ENCODE measurements at places on chromosomes 2 and 18. TPM values are rescaled to one million over a fixed set of nuclear protein-coding genes. Genes with fewer than 3 reads are reported as not detected.

DNA sequence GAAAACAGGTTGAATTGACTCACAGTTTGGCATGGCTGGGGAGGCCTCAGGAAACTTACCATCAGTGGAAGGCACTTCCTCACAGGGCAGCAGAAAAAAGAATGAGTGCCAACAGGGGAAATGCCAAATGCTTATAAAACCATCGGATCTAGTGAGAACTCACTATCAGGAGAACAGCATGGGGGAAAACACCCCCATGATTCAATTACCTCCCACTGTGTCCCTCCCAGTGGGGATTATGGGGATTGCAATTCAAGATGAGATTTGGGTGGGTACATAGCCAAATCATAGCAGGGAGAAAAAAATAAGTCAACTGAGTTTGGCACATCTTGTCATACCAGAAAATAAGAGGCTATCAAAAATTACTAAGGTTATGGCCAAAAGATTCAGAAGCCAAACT lies 96.3 kb downstream of the TRIP12 start:
- peaks cover 24% of the 10 kb centered on the region for H3K4me1 ChIP-seq
- H3K27ac ChIP-seq, result no peak overlapping the region
- no peak overlapping the region for H3K4me3 ChIP-seq
- H3K36me3 ChIP-seq, result peaks cover 61% of the 10 kb centered on the region

DNA sequence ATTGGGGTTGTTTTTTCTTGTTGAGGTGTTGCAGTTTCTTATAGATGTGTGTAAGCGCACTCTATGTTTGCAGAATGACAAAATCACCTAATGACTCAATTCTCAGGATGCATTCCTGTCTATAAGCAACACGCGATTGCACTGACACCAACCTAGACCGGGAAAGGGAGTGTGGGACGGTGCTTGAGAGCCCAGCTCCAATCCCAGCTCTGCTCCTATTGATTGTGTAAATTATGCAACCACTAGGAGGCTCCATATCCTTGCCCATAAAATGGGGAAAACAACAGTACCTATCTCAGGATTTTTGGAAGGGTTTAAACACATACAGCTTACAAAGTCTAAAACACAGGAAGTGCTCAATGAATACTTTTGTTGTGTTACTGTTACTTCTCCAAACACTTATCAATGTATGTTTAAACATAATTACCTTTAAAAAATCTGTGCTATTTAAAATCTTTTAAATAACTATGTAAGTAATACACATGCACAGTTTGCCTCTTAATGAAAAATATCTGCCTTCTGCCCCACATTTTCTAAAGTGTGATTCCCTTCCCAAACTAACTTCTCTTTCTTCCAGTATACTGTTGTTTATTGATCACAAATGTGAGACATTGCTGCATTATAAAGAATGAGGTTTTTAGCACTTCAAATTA lies 132.5 kb downstream of the SPHKAP start:
- H3K36me3 ChIP-seq, result no peaks in the 10 kb centered on the region
- no peak for DNase-seq
- no peaks in the 10 kb centered on the region for H3K27me3 ChIP-seq
- no peak overlapping the region for H3K4me3 ChIP-seq
- no peak overlapping the region for H3K27ac ChIP-seq

DNA sequence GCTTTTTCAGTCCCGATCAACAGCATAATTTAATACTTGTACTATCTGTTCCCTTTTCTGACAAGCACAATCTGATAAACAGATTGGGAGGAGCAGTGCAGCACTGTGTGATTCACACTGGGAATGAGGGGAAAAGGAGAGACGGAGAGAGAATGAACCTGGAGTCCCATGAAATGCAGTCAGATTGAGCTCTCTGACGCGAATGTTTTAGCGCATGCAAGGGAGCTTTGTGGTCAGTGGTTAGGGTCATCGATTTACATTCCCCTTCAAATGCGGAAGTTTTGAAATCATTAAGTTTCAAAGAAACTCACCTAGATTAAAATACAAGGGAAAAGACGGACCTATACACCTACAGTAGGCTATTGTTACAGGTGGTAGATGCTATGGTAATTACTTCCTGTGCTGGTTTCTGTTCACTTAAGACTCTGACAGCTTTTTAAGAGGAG lies 99.6 kb downstream of the KCTD1 start:
- H3K4me1 ChIP-seq, result no peaks in the 10 kb centered on the region
- no peak overlapping the region for H3K4me3 ChIP-seq
- H3K27me3 ChIP-seq, result peaks cover 9% of the 10 kb centered on the region
- H3K36me3 ChIP-seq, result no peaks in the 10 kb centered on the region

- peak; percentile 66 for DNase-seq
- H3K4me3 ChIP-seq, result no peak overlapping the region
- peaks cover 17% of the 10 kb centered on the region for H3K4me1 ChIP-seq
- H3K27me3 ChIP-seq, result no peaks in the 10 kb centered on the region
These were observed 112.0 kb downstream of the QPCT start for GRCh38 chr2:37456479-37456878.

DNA sequence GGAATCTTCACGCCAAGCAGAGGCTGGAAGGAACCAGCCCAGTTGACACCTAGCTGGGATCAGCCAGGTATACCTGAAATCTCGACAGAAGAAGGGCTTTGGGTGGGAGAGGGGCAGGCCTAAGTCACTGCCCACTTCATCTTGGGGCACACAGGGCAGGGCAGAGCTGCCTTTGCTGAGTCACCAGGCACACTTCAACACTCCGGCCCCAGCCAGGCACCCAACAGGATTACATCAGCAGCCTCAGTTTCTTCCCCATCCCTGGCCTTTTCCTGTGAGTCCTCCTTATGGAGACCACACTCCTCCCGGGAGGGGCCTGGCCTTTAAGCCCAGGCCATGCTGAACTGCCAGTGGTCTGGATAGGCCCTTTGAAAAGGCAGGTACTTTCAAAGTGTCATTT lies 201.7 kb upstream of the HS6ST1 start:
- no peaks in the 10 kb centered on the region for H3K36me3 ChIP-seq
- peaks cover 14% of the 10 kb centered on the region for H3K4me1 ChIP-seq
- peaks cover 2% of the 10 kb centered on the region for H3K27me3 ChIP-seq
- no peak overlapping the region for H3K4me3 ChIP-seq

DNA sequence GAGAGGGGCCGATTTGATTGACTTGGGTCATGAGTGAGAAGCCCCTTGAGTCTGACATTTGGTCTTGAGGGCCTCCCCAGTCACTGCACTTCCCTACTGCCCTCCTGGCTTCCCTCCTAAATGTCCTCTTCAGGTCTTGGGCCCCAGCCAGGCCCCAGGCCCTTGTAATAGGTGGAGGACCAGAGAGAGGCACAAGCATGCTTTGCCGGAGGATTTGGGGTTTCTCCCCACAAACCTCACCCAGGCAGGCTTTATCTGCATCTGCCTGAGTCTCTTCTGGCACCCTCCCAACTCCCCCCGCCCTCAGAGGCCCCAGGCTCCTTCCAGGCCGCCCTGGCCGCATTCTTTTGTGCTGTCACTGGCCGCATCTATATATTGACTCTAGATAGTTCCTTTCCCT lies 270.7 kb downstream of the HAUS1 start:
- DNase-seq, result no peak
- H3K4me3 ChIP-seq, result no peak overlapping the region
- no peaks in the 10 kb centered on the region for H3K4me1 ChIP-seq
- no peaks in the 10 kb centered on the region for H3K27me3 ChIP-seq

GRCh38 chr2:28755421-28755820 lies 3.8 kb downstream of the PPP1CB start:
- peaks cover 46% of the 10 kb centered on the region for H3K4me1 ChIP-seq
- DNase-seq, result no peak
- H3K36me3 ChIP-seq, result peaks cover 25% of the 10 kb centered on the region
- H3K27me3 ChIP-seq, result no peaks in the 10 kb centered on the region

- peak; percentile 84 for DNase-seq
- peaks cover 4% of the 10 kb centered on the region for H3K36me3 ChIP-seq
- H3K27me3 ChIP-seq, result peaks cover 5% of the 10 kb centered on the region
- peaks cover 38% of the 10 kb centered on the region for H3K4me1 ChIP-seq
- peak overlapping the region; percentile 72 for H3K27ac ChIP-seq
- peak overlapping the region; percentile 81 for H3K4me3 ChIP-seq
These were observed 1.0 kb downstream of the IRS1 start for GRCh38 chr2:226798422-226799210.

- no peak for DNase-seq
- no peak overlapping the region for H3K4me3 ChIP-seq
- no peaks in the 10 kb centered on the region for H3K4me1 ChIP-seq
These were observed 1112.7 kb upstream of the NRXN1 start for GRCh38 chr2:52144590-52144989.

- no peaks in the 10 kb centered on the region for H3K27me3 ChIP-seq
- H3K36me3 ChIP-seq, result no peaks in the 10 kb centered on the region
- H3K27ac ChIP-seq, result peak overlapping the region; percentile 48
- peak overlapping the region; percentile 33 for H3K4me3 ChIP-seq
- H3K4me1 ChIP-seq, result peaks cover 21% of the 10 kb centered on the region
These were observed 35.6 kb downstream of the FBLN7 start for GRCh38 chr2:112173646-112174319.

GRCh38 chr18:45525301-45525700 lies 90.0 kb upstream of the SLC14A2 start:
- H3K27me3 ChIP-seq, result peaks cover 1% of the 10 kb centered on the region
- no peaks in the 10 kb centered on the region for H3K36me3 ChIP-seq
- H3K4me1 ChIP-seq, result no peaks in the 10 kb centered on the region

DNA sequence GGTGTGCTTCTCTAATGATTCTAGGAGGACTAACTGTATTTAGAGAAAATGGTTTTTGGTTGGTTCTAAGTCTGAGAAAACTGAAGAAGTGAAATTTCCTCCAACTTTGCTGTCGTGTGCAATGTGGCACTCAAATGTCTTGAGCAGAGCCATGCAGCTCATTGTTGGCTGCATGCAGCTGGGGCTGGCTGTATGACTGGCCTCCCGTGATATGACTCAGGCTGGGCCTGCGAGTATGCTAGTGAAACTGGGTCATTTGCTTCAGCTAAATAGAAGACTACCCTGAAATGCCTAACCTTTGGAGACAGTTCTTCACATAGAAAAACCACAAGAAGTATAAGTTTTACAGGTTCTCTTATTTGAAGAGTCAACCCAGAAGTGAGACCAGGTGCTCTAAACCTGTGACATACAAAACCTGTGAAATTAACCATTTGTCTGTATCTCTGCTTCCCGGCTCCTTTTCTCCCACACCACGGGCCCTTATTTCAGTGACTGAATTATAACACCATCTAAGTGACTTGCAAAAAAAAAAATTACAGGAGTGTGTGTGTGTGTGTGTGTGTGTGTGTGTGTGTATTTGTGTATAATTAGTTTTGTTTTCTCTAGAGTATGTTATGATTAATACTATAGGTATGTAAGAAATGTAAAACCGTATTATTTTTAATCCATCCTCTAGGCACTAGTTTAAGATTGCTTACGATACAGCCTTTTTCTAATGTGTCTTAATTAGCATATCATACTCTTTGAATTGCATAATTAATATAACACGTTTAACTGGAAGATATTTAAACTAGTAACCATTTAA lies 15.9 kb downstream of the POLI start:
- H3K27ac ChIP-seq, result peak overlapping the region; percentile 78
- H3K4me3 ChIP-seq, result peak overlapping the region; percentile 19

GRCh38 chr2:112026509-112026908 lies 28.6 kb upstream of the TMEM87B start:
- DNase-seq, result no peak
- H3K4me1 ChIP-seq, result no peaks in the 10 kb centered on the region
- H3K4me3 ChIP-seq, result no peak overlapping the region
- no peak overlapping the region for H3K27ac ChIP-seq

DNA sequence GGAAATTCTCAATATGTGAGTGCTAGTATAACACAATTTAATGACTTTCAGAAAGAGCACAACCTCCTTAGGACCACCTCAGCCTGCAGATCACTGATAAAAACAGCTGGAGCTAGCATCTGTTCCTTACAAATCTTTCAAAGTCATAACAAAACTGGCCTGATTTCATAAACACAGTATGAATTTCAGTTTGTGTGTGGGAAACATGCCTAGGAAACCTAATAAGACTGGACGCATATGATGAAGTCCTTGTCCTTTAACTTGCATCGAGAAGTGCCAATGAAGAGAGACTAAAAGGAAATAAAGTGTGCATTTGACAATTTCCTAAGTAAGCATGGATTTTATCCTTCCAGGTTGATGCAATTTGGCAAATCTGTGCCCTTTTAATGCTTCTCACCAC lies 74.1 kb upstream of the KLHL14 start:
- H3K27ac ChIP-seq, result no peak overlapping the region
- H3K4me3 ChIP-seq, result no peak overlapping the region
- no peaks in the 10 kb centered on the region for H3K36me3 ChIP-seq
- no peaks in the 10 kb centered on the region for H3K27me3 ChIP-seq
- no peak for DNase-seq

DNA sequence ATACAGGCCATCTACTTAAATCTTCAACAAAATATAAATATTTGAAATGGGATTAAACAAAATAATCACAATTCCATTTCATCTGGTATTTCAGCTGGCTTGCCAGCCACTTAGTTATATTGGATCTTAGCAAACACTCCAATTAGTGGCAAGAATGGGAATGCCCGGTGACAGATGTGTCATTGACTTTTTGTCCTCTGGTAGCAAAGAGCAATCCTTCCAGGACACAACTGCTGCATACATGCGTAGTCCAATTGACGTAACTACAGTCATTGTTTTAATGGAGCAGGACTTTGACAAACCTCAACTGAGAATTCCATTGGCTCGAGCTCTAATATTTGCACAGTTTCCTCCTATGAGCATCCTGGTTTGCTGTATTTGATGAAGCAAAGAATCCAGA lies 69.9 kb downstream of the RNF152 start:
- H3K4me3 ChIP-seq, result no peak overlapping the region
- H3K27ac ChIP-seq, result no peak overlapping the region
- H3K36me3 ChIP-seq, result no peaks in the 10 kb centered on the region

GRCh38 chr2:24021122-24021998 lies 11.5 kb downstream of the MFSD2B start:
- H3K4me1 ChIP-seq, result no peaks in the 10 kb centered on the region
- DNase-seq, result peak; percentile 68
- H3K36me3 ChIP-seq, result peaks cover 4% of the 10 kb centered on the region
- no peaks in the 10 kb centered on the region for H3K27me3 ChIP-seq
- H3K27ac ChIP-seq, result no peak overlapping the region

DNA sequence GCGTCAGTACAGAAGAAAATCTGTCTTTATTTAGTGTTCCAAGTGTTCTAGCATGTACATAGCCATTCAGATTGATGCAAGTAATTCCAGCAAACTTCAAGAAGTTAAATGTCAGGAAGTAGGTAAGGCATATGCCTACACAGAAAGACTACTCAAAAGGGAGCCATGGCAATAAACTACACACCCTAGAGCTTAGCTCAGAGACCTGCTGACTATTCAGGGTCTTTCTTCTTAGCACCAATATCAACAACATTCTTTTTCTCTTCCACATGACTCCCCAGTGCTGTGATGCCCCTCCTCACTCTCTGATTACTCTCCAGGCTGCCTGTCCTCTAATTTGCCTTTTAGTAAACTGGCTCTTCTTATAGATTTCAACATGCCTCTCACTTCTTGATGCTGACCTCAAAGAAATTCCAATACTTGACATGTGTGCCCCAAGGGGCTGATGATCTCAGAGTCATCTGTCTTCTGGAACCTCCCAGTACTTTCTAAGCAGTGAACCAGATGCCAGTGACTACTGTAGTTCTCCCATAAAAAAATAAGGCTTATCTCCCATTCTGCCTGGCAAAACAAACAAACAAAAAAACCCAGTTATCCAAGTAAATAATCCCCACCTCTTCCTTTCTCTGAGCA lies 909.2 kb upstream of the FANCL start:
- no peak for DNase-seq
- H3K27me3 ChIP-seq, result no peaks in the 10 kb centered on the region
- no peak overlapping the region for H3K4me3 ChIP-seq
- H3K27ac ChIP-seq, result no peak overlapping the region
- no peaks in the 10 kb centered on the region for H3K36me3 ChIP-seq
- no peaks in the 10 kb centered on the region for H3K4me1 ChIP-seq

GRCh38 chr2:219020604-219021365 lies 20.5 kb downstream of the CFAP65 start:
- H3K4me3 ChIP-seq, result no peak overlapping the region
- H3K27me3 ChIP-seq, result no peaks in the 10 kb centered on the region
- H3K4me1 ChIP-seq, result no peaks in the 10 kb centered on the region

The REG3A gene
- total RNA-seq, result not detected

The LRP1B gene
- not detected for total RNA-seq

The C2orf80 gene
- total RNA-seq, result not detected

The RBBP8 gene
- 97.8 TPM for total RNA-seq

The FAM237A gene
- total RNA-seq, result not detected

The SPEG gene
- total RNA-seq, result not detected

All from activated CD4-positive, alpha-beta T cell treated with anti-CD3 and anti-CD28 coated beads, Interleukin-2, amount 10 ng/mL, durations not matched to agents 24 days and 14 days (primary cell).